ENCODE measurements at places on chromosomes 5 and 9. TPM values are rescaled to one million over a fixed set of nuclear protein-coding genes. Genes with fewer than 3 reads are reported as not detected.
A peak's percentile ranks its signal among the peaks of the same experiment; 100 is the strongest.

- no peak overlapping the region for H3K27ac ChIP-seq
- no peak overlapping the region for H3K4me3 ChIP-seq
- no peak for DNase-seq
- peaks cover 72% of the 10 kb centered on the region for H3K27me3 ChIP-seq
Measured at GRCh38 chr9:90943341-90943740, 141.7 kb downstream of the SYK start.

- H3K27me3 ChIP-seq, result peaks cover 38% of the 10 kb centered on the region
- H3K36me3 ChIP-seq, result no peaks in the 10 kb centered on the region
- H3K27ac ChIP-seq, result peak overlapping the region; percentile 9
- H3K4me3 ChIP-seq, result no peak overlapping the region
- DNase-seq, result no peak
Measured at GRCh38 chr9:93296889-93297480, 113.0 kb downstream of the WNK2 start.

- no peaks in the 10 kb centered on the region for H3K4me1 ChIP-seq
- H3K4me3 ChIP-seq, result no peak overlapping the region
- DNase-seq, result no peak
- H3K27ac ChIP-seq, result no peak overlapping the region
Measured at GRCh38 chr5:103333376-103333775, 74.8 kb downstream of the MACIR start.

DNA sequence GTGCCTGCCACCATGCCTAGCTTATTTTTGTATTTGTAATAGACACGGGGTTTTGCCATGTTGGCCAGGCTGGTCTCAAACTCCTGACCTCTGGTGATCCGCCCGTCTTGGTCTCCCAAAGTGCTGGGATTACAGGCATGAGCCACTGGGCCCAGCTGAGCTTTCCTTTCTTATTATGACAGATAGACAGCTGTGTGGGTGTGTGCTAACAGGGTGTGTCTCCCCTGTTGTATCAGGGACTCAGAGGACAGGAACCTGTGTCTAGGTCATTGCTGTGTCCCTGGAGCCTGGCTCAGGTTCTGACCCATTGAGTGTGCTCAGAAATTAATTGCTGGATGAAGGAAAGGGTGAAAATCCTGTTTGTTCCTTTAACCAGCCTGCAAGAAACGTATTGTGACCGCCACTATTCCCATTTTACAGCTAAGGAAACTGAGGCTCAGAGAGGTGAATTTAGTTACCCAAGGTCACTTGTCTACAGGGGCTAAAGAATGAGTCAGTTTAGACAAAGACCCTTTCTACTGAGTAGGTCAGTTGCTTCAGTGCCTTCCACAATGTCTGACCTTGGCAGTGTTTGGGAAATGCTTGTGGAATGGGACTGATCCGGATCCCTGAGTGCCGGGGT is 16.8 kb downstream of the NCS1 start:
- no peak overlapping the region for H3K27ac ChIP-seq
- H3K36me3 ChIP-seq, result no peaks in the 10 kb centered on the region
- no peak overlapping the region for H3K4me3 ChIP-seq

Gene TUSC1
- 5.1 TPM for polyA plus RNA-seq

All from naive B cell (primary cell).